ENCODE measurements at places on chromosomes 12 and 14.
A peak's percentile ranks its signal among the peaks of the same experiment; 100 is the strongest.

DNA sequence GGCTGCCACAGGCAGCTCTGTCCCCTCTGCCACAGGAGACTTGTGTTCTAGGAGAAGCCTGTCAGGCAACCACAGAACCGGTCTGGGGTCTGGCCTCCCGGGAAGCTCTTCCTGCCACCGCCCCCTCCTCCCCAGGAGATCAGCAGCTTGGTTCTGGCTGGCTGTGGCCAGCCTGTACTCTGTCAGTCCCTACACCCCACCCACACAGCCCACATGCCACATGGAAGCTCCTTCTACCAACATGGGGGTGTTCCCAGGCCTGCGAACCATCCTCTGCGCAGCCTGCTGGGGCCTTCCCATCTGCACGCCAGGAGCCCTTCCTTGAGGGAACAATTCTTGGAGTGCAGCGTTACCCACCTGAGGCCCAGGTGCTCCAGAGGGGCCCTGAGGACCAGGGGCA lies 16.8 kb downstream of the TMEM106C start:
- DNase-seq = no peak

DNA sequence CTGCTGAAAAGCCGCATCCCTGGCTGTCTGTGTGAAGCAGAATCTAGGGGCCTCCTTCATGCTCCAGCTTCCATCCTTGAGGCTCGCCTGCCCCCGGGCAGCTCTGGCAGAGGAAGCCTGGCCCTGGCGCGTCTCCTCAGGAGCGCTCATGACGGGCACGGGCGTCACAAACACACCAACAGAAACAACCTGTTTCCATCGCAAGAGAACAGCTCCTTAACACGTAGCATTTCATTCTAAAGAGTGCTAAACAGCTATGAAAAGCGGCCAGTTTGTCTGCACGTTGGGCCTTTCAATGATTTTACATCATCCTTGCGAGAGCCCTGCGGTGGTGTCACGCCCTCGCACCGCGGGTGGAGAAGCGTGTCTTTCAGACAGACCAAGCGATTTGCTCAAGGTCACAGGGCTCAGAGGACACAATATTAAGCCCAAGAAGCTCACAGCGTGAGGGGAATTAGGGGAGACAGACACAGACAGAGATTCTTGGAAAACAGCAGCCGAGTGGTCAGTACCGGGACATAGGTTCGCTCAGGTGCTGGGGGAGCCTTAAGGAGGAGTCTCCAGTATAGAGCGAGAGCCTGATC lies 4.9 kb downstream of the ADGRD1 start:
- no peak for DNase-seq

- DNase-seq = peak; percentile 96
Observed at GRCh38 chr14:51093371-51094281, 1.3 kb downstream of the TRIM9 start.

GRCh38 chr12:19245666-19246065 lies 116.1 kb downstream of the PLEKHA5 start:
- no peak for DNase-seq

GRCh38 chr14:71524320-71524982 lies 407.8 kb upstream of the RGS6 start:
- DNase-seq = no peak

- no peak for DNase-seq
Observed at GRCh38 chr14:85002846-85003245, 527.1 kb upstream of the FLRT2 start.

GRCh38 chr12:52525661-52526499 lies 5.7 kb upstream of the KRT5 start:
- no peak for DNase-seq

DNA sequence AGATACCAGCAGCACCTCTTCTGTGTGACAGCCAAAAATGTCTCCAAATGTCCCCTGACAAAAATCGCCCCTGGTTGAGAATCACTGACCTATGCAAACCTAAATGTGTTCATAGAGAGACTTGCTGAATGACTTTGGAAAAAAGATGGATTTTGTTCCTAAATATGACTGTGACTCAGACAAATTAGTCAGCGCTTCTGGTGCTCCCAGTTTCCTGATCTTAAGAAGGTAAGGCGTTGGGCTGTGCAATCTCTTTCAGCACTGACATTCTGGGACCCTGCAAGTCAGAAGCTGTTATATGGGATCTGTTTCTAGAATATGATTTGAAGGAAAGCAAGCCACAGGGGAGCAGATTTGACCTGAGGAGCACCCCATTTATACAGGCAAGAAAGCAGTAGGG lies 90.6 kb upstream of the PWP1 start:
- no peak for DNase-seq

DNA sequence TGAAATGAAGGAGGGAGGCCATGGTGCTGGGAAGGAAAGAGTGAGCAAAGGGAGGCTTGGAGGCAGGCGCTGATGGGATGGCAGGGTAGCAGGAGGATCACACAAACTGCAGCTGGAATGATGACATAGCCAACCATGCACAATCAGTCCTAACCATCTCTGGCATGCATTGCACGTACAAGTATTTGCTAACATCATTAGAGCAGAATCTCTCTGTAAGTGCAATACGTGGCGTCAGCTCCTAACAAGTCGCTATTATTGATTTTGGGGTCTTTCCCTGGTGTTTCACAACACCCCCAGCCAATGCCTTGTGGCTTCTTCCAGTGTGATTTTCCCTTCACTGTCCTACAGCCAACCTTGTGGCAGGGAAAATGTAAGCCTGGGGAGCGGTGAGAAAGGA lies 18.5 kb downstream of the BDKRB1 start:
- DNase-seq = no peak

DNA sequence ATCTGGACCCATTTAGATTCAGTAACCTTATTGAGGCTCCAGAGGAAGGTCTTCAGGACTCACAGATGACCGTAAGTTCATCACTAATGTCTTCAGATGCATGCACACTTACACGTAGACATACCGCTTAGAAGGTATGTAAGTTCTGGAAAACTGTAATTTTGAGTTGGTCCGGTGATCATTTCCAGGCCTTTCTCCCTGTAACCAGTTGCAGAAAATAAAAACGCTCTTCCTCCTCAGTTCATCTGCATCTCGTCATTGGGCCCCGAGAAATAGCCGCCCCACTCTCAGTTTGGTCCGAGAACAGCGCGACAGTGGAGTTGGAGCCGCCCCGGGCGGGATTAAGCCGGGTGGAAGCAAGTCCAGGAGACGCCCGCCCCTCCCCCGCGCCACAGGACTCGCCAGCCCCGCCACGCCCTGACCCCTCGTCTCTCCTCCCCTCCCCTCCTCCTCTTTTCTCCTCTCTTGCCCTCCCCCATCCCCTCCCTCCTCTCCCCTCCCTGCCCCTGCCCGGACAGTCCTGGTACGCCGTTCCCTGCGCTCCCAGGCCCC lies 83.7 kb downstream of the TNFAIP2 start:
- no peak for DNase-seq

DNA sequence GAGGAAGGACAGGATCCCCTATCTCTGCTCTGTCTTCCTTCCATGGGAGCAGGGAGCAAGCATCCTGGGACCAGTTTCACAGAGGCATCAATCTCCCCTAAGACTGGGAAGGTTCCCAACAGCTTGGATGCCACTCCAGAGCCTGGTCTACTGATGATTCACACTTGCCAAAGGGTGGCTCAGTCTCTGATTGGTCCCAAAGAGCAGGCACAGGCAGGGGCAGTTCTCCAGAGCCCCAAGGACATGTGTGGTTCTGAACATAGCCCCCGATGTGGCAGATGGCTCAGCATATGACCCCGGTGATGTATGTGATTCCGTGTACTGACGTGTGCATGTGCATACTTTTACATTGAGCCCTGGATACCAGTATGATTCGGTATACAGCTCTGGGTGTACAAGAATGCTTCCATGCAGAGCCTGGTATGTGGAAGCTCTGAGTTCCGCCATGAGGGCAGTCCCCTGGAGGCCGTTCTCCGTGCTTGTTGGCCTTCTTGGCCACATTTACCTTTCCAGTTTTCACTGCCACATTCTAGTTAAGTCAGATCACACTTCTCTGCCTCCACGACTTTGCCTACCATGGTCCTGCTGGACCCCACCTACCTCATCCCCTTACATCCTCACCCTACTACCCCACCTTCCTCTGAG lies 21.2 kb downstream of the ITGA7 start:
- DNase-seq = no peak

DNA sequence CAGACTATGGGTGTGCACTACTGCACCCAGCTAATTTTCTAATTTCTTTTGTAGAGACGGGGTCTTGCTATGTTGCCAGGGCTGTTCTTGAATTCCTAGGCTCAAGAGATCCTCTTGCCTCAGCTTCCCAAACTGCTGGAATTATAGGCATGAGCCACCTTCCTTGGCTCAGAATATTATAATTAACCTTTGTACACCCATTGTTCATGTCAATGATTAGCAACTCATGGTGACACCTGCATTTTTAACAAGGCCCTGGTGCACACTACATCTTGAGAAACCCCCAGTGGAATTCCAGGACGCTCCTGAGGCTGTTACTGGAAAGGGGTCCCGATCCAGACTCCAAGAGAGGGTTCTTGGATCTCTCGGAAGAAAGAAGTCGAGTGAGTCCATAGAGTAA lies 28.3 kb upstream of the CCDC63 start:
- DNase-seq = no peak

Data from NCI-H1105 treated with DMSO at 0.1 percent for 48 hours (cell line).